ENCODE measurements at places on chromosomes 4 and X.
A peak's percentile ranks its signal among the peaks of the same experiment; 100 is the strongest.

GRCh38 chr4:88295656-88296055 is 11.3 kb upstream of the PPM1K start:
- DNase-seq, result no peak

DNA sequence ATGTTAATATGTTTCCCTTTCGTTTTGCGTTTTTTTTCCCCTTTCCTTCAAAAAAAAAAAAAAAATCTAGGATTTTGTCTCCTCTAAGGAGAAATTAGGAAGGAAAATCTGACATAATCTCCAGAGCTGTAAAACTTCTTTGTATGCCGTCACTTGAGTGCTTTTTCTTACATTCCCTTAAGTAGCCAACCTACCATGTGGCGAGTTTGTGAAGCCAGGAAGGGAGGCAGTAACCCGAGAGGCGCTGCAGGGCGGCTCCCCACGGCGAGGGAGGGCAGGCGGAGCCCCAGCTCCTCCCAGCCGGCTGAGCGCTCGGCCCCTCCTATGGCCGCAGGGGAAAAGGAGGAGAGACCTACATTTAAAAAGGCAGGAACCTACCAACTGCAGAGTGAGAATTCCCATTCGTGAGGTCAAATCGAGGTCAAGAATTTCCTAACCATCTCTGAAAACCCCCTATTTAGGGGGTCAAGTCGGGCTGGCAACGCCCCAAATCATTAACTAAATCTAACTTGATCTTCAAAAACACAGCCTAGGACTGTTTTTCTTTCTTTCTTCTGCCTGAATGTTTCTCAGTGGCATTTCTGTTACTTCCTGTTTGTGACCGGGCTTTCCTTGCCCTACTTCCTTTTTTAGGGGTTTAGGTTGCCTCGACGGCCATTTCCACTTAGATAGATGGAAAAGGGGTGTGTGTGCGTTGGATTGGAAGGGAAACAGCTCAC is 345.1 kb upstream of the KLF3 start:
- peak; percentile 82 for DNase-seq

DNA sequence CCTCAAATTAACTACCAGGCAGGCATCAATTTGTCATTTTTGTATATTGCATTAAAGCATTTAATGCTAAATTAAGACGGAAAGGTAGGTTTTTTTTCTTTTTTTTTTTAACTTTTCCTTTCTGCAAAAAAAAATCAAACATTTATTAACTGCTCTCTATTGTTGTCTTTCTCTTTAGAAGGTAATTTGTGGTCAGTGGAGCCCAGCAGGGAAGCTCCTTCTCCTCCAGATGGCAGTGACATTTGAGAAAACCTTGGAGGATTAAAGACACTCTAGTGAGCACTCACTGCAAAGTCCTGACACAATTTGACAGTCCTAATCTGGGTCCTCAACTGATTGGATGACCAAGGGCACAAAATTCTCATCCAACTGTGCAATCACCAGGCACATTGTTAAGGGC is 102.4 kb downstream of the SLIT2 start:
- no peak for DNase-seq

- no peak for DNase-seq
Observed at GRCh38 chr4:93710101-93710846, 118.3 kb upstream of the ATOH1 start.

DNA sequence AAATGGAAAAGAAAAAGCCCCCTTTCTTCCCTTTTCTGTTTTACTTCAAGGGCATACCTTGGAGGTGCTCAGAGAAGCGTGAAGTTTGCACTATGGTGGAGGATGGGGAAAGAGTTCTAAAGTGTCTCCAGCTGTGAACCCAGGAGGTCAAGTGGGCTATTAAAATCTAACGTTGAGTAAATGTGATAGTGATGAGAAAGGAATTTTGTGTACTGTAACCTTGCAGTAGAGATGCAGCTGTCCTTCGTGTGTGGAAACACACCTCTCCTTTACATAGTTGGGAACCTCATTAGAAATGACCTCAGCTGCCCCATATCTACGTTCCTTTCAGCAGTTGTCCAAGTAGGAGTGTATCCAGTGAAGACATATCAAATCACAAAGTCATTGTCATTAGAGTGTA is 26.5 kb downstream of the ADH5 start:
- no peak for DNase-seq

DNA sequence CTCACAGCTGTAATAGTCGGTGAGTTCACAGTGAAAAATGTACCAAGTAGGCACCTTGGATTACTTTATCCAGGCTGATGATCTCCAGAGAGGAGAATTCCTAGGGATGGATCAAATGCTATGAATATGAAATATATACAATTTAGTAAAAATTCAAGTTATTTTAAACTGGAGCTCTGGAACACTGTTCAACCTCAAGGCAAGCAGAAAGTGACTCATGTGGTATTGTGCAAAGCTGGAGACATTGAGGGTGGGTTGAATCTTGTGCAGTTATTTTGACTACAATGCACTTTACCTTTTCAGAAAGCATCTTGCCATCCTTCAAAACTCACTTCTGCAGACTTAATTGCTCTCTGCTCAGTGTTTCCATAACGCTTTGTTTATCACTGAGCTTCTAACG is 43.4 kb downstream of the OSTC start:
- DNase-seq, result no peak

GRCh38 chrX:49695276-49696180 is at the start of gene PAGE1:
Gene PAGE1, minus strand, starts transcription at chrX:49695984. Its CDS starts 1,214 bp downstream, at chrX:49694770.
- no peak for DNase-seq

DNA sequence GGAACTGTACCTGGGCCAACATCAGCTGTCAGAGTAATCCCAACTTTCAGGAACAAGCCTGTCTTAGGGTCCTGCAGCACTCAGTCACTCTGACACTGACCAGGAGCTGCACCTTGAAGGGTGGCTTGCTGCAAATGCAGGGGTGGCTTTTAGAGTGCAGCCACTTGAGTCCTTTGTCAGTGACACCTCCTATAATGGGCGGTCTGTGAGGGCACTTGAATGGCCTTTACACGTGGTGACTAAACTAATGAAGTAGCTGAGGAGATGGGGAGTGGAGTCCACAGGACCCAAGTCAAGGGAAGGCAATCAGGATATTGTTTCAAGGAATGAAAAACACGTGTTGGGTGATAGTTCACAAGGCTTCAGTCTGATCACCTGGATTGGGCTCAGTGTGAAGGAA is 11.1 kb upstream of the LNX1 start:
- DNase-seq, result no peak

DNA sequence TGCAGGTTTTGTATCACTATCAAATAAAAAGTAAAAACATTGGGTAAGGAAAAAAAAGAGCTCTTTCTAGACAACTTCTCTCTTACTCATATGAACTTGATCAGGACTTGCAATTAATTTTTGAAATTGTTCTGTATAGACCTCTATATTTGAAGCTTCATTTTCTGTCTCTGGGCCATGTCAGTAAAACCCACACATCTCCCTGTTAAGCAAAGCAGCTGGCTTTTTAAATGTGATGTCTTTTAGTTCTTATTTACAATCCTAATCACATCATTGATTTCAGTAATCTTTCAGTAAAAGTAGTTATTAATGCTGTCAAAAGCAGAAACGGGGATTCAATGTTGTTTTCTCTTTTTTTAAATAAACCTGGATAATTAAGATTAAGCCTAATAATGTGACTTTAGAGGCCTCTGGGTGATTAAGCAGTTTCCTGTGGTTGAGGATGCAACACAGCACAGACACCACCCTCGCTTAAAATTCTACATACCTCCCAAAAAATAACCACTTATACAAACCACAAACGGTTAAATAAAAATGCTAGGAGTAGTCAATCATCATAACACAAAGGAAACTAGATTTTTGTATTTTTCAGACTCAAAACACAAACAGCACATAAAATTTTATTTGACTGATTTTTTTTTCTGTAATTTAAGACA is 5.2 kb upstream of the PCDH10 start:
- DNase-seq, result no peak

DNA sequence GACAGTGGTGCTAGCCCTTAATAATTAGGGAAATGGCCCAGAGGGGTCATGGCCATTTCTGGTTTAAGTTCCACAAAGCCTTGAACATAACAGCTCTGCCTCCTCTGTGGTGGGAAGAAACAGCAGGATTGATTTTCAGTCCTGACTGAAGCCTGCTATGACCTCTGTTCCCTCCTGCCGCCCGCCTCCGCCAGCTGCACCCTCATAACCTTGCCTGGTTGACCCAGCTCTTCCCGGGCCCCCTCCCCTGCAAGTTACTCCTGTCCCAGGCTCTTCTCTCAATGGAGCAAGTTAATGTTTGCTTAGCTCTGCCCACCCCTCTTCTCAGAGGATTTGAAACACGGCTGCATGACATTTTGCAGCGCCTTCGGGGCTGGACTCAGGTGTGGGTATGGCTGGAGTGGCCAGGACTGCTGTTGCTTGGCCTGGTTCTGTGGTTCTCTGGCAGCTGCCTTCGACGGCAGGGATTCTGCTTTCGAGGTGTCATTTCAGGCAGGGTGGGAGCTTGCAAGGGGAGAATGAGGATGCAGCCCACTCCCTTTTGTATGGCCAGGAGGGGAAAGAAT is 27.3 kb downstream of the BCORL1 start:
- no peak for DNase-seq

- no peak for DNase-seq
Observed at GRCh38 chr4:13089659-13089998, 394.5 kb downstream of the RAB28 start.

GRCh38 chr4:16952896-16953630 is 54.6 kb upstream of the LDB2 start:
- DNase-seq, result no peak

DNA sequence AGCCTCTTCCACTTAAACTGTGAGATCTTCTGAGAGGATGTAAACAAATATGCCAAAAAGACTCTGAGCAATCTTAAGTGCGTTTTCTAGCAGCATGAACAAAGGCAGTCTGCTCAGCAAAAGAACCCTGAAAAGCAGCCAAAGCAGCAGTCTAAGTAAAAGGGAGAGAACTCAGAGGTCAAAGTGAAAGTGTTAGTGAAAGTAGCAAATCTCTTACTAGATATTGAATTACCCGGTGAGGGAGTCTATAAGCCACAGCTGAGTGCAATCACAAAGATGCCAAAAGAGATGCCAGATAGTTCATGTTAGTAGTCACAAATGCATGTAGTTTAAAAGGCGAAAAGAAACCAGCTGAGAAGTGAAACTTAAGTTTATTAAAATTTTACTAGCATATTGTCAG is 7.9 kb upstream of the GNRHR start:
- DNase-seq, result peak; percentile 13

- DNase-seq, result no peak
Observed at GRCh38 chr4:54783402-54784110, 125.8 kb downstream of the KIT start.

DNA sequence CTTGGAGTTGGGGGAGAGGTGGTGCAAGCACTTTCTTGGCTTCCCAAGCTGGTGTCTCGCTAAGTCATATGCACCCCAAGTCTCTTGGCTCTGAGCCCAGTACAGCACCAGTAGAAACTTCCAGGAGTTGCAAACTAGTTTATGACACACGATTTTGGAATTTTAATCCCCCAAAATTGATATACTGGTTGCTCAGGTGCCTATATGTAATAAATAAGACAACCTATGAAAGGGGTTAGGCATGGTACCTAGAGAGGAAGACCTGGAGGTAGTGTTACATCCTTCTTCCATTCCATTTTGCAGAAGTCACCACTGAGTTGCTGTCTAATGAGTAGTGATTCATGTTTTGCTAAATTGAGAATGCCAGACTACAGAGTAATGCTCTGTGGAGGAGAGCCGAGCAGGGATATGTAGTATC is 4.3 kb upstream of the SLC4A4 start:
- DNase-seq, result no peak

DNA sequence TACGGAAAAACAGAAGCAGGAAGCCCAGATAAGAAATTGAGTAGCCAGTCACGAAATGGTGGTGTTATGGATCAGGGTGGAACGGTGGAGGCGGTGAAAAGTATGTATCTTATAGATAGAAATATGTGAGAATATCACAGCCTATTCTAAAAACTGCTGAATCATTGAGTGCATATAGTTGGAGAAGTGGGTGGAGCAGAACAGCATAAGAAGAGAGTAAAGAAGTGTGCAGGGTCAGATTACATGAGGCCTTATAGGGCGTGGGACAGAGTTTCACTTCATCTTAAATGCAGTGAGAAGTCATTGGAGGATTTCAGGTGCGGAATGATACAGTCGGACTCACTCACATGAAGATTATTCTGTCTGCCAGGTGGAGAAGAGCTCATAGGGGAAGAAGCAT is 293.1 kb downstream of the TRIML1 start:
- DNase-seq, result no peak

- no peak for DNase-seq
Observed at GRCh38 chr4:78570117-78570516, 18.5 kb downstream of the ANXA3 start.

- no peak for DNase-seq
Observed at GRCh38 chr4:110639207-110640090, 16.6 kb upstream of the PITX2 start.

DNA sequence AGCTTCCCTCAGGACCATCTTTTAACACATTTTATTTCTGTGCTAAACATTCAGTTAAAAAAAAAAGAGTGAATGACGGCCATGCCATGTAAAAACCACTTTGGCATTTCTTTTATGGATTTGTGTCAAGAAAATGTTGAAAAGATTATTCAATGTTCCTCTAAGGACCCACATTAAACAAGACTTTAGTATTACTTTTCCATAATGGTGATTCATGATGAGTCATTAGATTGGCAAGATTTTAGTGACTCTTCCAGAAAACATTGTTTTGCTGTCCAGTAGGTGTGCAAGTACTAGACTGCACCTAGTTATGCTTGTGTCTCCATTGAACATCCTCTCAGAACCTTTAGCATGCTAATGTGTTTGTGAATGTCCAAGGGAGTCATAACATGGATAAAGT is 748.6 kb downstream of the STPG2 start:
- no peak for DNase-seq

DNA sequence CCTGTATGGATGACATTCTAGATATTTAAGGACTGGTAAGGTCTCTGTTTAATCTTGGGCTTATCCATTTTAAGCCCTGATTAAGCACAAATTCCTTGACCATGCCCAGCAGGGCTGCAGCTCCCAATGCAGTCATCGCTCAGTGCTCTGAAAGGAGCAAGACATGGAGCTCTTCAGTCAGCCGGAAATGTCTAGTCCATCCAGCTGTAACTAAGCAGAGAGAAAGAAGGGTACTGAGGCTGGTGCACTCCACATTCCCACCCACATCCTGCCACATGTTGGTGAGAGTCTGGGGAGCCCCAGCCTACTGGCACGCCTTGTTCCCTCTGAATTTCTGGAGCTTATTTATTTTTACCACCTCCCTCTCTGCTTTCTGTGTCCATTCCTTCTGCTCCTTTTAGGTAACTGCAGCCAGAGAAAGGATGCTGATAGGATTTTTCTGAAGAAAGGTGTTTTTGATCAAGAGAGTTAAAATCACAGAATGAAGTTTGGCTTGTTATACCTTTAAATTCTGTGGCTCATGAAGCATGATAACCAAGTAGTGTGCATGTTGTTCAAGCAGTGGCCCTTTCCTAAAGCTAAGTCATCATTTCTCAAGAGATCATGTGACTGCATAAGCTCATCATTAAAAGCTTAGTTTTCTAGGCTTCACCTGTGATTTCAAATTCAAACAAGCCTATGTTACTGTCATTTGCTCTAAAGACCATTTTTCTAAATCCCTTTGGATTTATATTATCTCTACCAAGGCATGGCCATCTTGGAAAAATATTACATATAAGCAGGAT is 74.0 kb downstream of the GALNT7 start:
- no peak for DNase-seq

GRCh38 chr4:84022564-84022963 is 476.5 kb downstream of the NKX6-1 start:
- DNase-seq, result no peak

- DNase-seq, result no peak
Observed at GRCh38 chr4:137896221-137896737, 345.9 kb downstream of the SLC7A11 start.

- no peak for DNase-seq
Observed at GRCh38 chr4:107751670-107752069, 31.6 kb upstream of the PAPSS1 start.

GRCh38 chrX:13579661-13580060 is 10.3 kb downstream of the EGFL6 start:
- DNase-seq, result no peak

- no peak for DNase-seq
Observed at GRCh38 chrX:87941841-87942240, 424.2 kb downstream of the KLHL4 start.

All from CD4-positive, alpha-beta T cell treated with Interleukin-17A for 1 hour (primary cell).